Mesothelial cell of epicardium (in vitro differentiated cells): ENCODE measurements at places on chromosomes 7 and 10. TPM values are rescaled to one million over a fixed set of nuclear protein-coding genes. Genes with fewer than 3 reads are reported as not detected.

Gene SPDYE16
- total RNA-seq: 0.18 to 0.44 TPM (median 0.34 TPM) in 3 replicates

Gene CTTNBP2
- 10.8 to 12.1 TPM (median 11.7 TPM) in 3 replicates for total RNA-seq

Gene ASB13
- 26.3 to 28.5 TPM (median 28.0 TPM) in 3 replicates for total RNA-seq

Gene CDHR1
- 0.16 to 0.25 TPM (median 0.24 TPM) in 3 replicates for total RNA-seq

Gene ZNF804B
- 0.38 to 0.66 TPM (median 0.47 TPM) in 3 replicates for total RNA-seq

Gene PYROXD2
- 31.1 to 34.4 TPM (median 31.9 TPM) in 3 replicates for total RNA-seq

DNA sequence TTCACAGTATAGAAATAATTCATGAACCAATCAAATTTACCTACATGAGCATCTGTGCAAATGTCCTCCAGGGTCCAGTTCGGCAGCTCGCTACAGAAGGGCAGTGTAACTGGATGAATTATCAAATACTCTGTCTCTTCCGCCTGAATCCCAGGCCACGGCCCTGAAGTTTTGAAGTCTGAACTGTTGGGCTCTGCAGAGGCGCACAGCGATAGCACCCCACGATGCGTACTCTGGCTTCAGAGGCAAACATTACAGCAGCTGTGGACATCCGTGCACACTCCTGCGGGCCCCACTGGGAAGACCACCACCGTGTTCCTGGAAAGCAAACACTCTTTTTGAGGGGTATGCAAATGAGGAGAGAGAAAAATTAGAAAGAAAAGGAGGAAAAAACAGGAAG lies 259.8 kb upstream of the TCERG1L start:
- peaks cover 31% of the 10 kb centered on the region for H3K27me3 ChIP-seq
- H3K36me3 ChIP-seq: no peaks in the 10 kb centered on the region
- H3K4me3 ChIP-seq: no peak overlapping the region
- H3K27ac ChIP-seq: no peak overlapping the region

DNA sequence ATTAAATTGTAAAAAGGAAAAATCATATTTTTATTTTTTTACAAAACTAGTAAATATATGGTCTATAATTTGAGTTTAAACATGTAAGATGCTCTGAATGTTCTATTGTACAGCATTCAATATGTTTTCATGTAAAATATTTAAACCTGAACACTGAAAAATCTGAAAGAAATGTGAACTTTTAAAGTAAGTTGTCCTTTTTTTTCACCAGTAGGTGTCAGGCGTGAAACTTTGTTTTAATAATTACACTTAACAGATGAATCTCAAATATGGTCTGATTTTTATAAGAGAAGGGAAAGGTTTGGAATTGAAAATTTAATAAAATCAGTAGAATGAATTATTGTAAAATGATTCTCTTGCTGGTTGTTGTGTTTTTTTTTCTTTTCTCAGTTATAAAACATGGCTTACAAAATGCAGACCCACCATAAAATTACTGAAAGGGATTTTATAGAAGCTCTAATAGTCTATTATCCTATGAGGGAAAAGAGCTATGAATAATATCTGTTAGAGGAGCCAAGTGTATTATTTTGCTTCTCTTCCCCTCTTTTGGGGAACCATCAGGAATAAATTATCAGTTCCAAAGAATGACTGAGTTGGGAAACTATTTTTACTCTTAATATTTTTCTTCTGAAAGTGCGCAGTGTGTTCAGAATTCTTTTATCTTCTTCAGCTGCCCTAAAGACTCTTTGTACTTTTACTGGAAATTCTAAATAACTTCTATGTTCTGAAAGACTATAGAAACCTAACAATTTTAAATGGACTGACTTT lies 217.7 kb upstream of the FZD1 start:
- H3K4me3 ChIP-seq: no peak overlapping the region
- no peak for DNase-seq
- H3K27ac ChIP-seq: no peak overlapping the region
- peaks cover 4% of the 10 kb centered on the region for H3K36me3 ChIP-seq
- H3K27me3 ChIP-seq: no peaks in the 10 kb centered on the region

DNA sequence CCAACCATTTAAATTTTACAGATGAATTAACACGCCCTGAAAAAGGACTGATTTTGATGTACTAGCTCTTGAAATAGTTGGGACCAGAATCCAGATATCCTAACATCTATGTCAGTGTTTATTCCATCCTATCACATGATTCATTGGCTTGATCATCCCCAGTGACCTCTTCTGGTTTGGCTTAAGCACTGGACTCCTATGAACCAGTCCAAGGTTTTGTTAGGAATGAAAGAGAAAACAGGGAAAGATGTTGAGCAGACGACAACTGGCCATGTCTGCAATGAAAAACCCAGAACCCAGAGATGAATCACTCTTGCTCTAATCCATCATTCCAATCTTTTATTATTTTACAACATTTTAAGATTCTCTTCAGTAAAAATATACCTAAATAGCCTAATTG lies 1080.9 kb downstream of the SORCS1 start:
- no peaks in the 10 kb centered on the region for H3K27me3 ChIP-seq
- H3K4me3 ChIP-seq: no peak overlapping the region
- no peak overlapping the region for H3K27ac ChIP-seq
- no peaks in the 10 kb centered on the region for H3K36me3 ChIP-seq

GRCh38 chr10:116121640-116122525 lies 151.1 kb downstream of the GFRA1 start:
- H3K36me3 ChIP-seq: peaks cover 7% of the 10 kb centered on the region
- no peak overlapping the region for H3K27ac ChIP-seq
- H3K4me3 ChIP-seq: no peak overlapping the region
- DNase-seq: no peak
- no peaks in the 10 kb centered on the region for H3K27me3 ChIP-seq

DNA sequence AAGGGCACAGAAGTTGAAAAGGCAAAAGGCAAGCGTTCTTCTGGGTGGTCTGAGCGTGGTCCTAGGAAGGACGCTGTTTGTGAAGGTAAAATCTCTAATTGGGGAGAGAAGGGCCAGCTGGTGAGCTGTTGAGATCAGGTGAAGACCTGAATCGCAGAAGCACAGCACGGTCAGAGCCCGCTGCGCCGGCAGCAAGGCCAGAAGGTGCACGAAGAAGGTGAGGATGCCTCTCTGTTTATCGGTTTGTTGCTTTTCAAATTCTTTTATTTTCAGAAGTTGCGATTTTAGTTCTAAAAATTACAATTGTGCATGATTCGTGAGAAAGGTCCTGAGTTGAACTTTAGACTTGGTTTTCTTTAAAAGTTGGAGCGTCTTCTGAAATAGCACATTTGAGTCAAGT lies 247.8 kb upstream of the FOXK1 start:
- no peak for DNase-seq
- H3K27me3 ChIP-seq: no peaks in the 10 kb centered on the region
- H3K27ac ChIP-seq: no peak overlapping the region
- no peaks in the 10 kb centered on the region for H3K4me1 ChIP-seq

- no peak for DNase-seq
- H3K36me3 ChIP-seq: no peaks in the 10 kb centered on the region
- no peak overlapping the region for H3K4me3 ChIP-seq
- H3K27me3 ChIP-seq: no peaks in the 10 kb centered on the region
- H3K27ac ChIP-seq: no peak overlapping the region
- H3K4me1 ChIP-seq: peaks cover 28% of the 10 kb centered on the region
Measured at GRCh38 chr10:119245272-119245671, 37.9 kb downstream of the GRK5 start.

DNA sequence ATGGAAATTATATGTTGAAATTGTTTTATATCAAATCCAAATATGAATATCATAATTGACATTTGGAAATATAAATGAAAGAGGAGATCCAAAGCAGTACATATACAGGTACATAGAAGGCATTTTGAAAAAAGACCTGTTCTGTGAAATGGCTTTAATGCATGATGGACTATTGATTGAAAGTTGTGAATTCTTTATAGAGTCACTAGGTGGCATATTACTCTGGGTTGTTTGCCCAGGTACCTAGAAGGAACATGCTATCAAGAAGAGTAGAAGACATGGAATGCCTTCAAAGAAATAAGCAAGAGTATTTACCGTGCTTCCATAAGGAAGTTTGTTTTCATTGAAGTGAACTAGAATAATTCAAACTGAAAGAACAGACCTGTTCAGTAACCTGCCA lies 160.0 kb upstream of the ANK3 start:
- H3K4me3 ChIP-seq: no peak overlapping the region
- peak overlapping the region; percentile 25 for H3K27ac ChIP-seq

DNA sequence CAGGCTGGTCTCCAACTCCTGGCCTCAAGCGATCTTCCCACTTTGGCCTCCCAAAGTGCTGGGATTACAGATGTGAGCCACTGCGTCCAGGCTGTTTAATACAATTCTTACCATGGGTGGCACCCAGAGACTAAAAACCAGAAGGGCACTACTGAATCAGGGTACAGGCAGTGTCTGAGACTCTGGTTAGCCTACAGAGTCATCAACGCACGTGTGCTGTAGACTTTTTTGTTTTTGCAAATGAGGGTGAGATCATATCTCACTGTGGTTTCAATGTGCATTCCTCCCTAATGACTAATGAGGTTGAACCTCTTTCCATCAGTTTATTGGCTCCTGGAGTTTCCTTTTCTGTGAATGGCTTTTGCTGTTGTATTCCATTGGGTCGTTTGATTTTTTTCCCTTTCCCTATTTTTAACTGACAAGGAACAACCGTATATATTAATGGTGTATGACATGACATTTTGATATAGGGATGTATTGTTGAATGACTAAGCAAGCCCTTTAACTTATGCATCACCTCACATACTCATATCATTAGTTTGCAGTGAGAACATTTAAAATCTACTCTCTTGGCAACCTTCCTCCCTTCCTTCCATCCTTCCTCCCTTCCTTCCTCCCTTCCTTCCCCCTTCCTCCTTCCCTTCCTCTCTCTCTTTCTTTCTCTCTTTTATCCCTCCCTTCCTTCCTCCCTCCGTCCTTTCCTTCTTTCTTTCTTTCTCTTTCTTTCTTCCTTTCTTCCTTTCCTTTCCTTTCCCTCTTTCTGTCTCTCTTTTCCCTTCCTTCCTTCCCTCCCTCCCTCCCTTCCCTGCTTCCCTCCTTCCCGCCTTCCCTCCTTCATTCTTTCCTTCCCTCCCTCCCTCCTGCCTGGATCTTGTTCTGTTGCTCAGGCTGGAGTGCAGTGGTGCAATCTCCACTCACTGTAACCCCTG lies 9.3 kb upstream of the TMEM270 start:
- DNase-seq: no peak
- H3K27ac ChIP-seq: peak overlapping the region; percentile 97
- peaks cover 30% of the 10 kb centered on the region for H3K4me1 ChIP-seq
- no peak overlapping the region for H3K4me3 ChIP-seq
- peaks cover 12% of the 10 kb centered on the region for H3K27me3 ChIP-seq
- H3K36me3 ChIP-seq: no peaks in the 10 kb centered on the region

- peaks cover 9% of the 10 kb centered on the region for H3K36me3 ChIP-seq
- DNase-seq: no peak
- H3K27me3 ChIP-seq: peaks cover 10% of the 10 kb centered on the region
- H3K27ac ChIP-seq: no peak overlapping the region
Measured at GRCh38 chr7:128895320-128895719, 15.2 kb downstream of the KCP start.

DNA sequence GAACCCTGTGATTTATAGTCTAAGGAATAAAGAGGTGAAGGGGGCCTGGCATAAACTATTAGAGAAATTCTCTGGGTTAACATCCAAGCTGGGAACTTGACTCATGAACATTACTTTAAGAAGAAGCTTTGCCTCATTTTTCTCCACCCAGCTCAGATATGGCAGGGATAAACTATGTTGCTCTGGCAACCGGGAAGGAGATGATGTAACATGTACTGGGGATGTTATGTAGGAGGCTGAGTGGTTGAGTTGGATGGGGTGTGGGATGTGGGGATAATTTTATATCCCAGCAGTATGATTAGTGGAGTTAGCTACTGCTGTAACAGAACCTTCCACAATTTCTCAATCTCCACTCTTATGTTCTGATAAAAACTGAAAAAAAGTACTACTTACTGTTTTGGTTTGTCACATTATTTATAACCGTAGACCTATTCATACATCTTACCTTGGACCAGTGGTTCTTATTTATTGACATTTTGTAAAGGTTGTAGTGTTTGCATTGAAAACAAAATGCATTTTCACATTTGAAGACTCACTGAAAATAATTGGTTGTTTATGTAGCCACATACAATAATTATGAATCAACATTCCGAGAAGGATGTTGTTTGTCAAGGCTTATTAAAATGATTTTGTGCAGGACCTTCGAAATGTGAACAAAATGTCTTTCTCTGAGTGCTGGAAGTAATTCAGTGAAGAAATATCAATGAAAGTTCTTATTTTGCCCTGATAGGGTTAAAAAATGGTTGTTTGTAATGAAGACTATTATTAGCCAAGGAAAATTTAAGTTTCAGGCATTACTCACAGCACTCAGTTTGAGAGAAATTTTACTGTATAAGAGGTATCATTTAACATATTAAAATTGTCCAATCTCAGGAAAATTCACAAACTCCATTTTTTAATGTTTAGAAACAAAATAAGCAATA lies 1.3 kb downstream of the OR2F2 start:
- no peaks in the 10 kb centered on the region for H3K36me3 ChIP-seq
- no peak overlapping the region for H3K4me3 ChIP-seq
- peaks cover 6% of the 10 kb centered on the region for H3K27me3 ChIP-seq
- H3K4me1 ChIP-seq: peaks cover 12% of the 10 kb centered on the region

- H3K36me3 ChIP-seq: no peaks in the 10 kb centered on the region
- H3K4me1 ChIP-seq: peaks cover 20% of the 10 kb centered on the region
- H3K27ac ChIP-seq: no peak overlapping the region
- H3K4me3 ChIP-seq: no peak overlapping the region
Measured at GRCh38 chr10:114647545-114648138, 10.4 kb downstream of the ABLIM1 start.

GRCh38 chr10:8037199-8037801 lies 17.2 kb upstream of the GATA3 start:
- no peaks in the 10 kb centered on the region for H3K36me3 ChIP-seq
- peaks cover 33% of the 10 kb centered on the region for H3K4me1 ChIP-seq
- no peak for DNase-seq
- no peak overlapping the region for H3K27ac ChIP-seq
- H3K27me3 ChIP-seq: peaks cover 98% of the 10 kb centered on the region

GRCh38 chr7:120097774-120098173 lies 175.2 kb upstream of the KCND2 start:
- no peaks in the 10 kb centered on the region for H3K27me3 ChIP-seq
- no peaks in the 10 kb centered on the region for H3K36me3 ChIP-seq
- no peak overlapping the region for H3K4me3 ChIP-seq
- no peak overlapping the region for H3K27ac ChIP-seq
- no peak for DNase-seq
- peaks cover 2% of the 10 kb centered on the region for H3K4me1 ChIP-seq
